ENCODE measurements at places on chromosomes 6 and 20. TPM values are rescaled to one million over a fixed set of nuclear protein-coding genes. Genes with fewer than 3 reads are reported as not detected.

GRCh38 chr6:16471222-16471909, 233.0 kb downstream of the GMPR start:
- DNase-seq, result no peak

- DNase-seq, result no peak
These were observed 12.1 kb downstream of the CEP85L start for GRCh38 chr6:118639054-118639964.

DNA sequence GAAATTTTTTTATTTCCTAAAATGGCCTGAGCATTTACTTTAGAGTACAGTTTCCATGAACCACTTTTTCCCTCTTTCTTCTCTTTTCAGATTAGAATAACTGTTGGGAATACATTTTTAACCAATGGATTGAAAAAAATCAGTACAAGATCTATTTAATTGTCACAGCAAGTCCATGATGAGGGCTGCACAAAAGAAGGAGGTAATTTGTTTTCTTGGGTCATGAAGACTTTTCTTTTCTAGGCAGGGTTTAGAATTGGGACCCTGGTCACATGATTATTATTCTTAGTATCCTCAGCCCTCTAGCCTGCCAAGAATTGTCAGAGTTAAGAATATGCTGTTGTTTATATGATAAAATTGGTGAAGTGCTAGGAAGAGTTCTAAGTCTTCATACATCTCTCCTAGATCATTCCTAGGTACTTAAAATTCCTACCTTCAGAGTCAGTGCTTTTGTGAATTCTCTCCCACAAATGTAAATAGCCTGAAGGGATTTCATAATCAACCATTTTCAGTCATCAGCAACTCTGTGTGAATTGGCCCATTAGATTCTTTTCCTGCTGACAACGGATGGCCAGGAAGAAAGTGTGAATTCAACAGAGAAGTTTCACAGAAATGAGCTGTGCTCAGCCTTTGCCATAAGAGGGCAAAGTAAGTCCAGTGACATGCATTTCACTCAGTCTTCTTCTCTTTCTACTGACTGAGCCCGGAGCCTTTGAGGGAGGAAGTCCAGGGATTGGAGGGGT, 32.4 kb upstream of the TPBG start:
- DNase-seq, result no peak

DNA sequence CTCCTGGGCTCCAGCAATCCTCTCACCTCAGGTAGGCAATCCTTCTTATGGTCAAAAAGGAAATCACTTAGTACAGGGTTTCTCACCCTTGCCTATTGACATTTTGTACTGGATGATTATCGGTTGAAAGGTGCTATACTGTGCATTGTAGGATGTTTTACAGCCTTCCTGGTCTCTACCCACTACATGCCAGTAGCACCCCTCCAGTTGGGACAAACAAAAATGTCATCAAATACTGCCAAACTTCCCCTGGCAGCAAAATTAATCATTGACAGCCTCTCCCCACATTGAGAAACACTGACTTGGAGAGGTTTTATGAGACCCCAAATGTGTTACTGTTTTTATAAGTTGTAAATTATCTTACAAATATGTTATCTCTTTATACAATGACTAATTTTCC, 368.1 kb downstream of the PKHD1 start:
- no peak for DNase-seq

DNA sequence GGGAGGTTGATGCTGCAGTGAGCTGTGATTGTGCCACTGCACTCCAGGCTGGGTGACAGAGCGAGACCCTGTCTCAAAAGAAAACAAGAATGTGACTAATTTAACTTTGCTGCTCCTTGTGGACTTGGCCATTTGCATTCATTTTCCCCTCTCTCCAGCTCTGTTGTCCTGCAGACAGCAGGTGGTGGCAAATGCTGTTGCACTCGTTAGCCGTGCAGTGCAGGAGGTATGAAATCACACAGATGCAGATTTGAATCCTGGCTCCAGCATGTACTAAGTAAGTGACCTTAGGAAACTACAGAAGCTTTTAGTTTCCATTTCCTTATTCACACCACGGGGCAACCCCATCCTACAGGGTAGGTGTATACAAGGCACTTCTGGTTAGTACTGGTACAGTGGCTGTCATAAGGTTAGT, 9.6 kb upstream of the BEND3 start:
- no peak for DNase-seq

GRCh38 chr20:53202777-53203176, 230.6 kb downstream of the TSHZ2 start:
- no peak for DNase-seq

DNA sequence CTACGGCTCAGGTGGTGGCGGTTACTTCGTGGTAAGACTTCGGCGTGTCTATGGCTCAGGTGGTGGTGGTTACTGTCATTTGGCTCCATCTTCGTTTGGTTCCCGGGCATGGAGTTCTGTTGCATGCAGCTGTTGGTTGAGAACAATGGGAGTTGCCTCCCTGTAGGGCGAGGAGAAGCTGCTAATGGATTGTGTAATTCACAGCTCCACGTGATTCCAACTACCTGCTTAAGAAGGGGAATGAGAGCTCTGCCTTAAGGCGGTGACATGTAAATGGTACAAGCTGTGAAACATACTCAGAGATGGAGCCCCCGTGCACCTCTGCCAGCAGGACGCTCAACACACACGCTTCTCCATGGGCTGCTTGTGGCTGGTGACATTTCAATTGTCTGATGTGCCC, 12.4 kb upstream of the DACT2 start:
- DNase-seq, result no peak

DNA sequence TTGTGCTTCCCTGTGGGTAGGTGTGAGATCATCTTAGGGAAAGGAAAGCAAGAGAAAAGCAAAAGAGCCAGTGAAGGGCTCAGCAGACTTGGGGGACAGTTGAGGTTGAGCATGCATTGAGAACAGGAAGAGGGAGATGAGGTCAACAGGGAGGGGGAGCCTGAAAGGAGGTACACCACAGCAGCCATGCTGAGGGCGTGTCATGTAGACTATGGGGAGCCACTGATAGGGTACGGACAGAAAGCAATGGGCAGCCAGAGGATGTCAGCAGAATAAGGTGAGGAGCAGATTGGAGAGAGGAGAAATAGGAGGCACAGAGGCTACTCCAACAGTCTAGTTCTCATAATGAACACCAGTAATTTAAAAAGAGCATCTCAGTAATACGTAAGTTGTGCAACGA, 351.1 kb upstream of the HTR1E start:
- DNase-seq, result no peak

DNA sequence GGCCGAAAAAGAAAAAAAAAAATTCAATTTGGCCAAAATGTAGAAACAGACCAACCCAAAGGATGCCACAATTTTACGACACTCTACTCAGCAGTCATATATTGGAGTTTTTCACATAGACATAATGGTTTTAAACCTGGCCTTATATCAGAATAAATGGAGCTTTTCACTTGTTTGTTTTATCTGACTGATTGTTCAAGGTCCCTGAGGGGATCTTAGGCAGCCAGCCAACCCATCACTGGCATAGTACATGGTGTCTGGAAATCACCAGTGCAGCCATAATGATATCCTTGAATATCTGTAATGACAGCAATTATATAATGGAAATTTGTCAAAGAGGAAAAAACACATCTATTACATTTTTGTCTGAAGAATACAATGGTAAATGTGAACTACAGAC, 96.9 kb downstream of the PRSS35 start:
- no peak for DNase-seq

DNA sequence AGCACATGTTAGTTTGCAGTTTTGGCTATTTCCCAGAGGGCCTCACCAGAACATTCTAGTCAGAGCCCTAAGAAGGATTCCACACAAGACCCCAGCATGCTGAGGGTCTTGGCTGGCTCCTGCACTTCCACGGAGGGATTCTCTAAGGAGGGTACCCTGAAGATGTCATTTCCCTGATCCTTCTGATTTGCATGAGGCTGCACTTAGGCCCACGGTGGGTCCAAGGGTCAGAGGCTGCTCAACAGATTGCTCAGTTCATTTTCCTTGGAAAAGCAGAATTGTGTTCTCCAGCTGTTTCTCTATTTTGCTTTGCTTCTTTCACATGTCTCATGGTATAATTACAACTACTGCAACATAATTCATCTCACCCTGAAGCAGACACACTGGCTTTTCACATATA, 22.2 kb downstream of the PREP start:
- no peak for DNase-seq

DNA sequence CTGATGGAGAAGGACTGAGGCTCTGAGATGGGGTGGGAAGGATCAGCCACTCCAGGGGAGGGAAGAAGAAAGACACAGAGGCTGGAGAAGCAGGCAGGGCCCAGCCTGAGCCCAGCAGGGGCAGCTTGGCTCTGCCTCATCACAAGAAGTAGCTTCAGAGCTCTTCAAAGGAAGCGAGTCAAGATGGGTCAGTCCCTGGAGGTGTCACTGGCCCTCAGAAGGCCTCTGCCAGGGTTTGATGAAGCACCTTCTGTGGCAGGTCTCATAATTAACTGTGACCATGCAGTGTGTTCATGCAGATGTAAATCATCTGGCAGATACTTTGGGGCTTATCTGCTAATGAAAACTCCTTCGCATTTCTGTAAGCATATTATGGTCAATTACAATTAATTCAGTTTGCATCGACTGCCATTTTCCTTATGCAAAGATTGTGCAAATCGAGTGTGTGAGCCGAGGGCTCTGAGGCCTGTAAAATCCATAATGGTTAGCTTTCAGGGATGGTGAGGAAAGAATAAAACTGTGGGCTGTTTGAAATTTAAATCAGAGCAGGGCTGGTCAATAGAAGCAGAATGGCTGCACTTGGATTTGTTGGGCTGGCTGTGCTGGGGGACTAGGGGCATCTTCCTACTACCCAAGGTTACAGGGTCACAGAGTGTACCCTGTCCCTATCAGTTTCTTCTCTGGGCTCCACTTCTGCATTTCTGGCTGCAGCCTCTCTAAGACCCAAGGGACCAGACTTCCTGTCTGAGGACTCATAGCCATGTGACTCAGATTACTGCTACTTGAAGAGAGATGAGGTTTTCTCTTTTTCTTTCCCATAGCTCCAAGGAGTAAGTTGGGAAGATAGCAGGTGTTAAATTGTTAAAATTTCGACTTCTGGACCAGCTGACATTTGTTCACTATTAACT, 376.6 kb downstream of the DHX35 start:
- no peak for DNase-seq

GRCh38 chr6:35960187-35960586, 39.3 kb upstream of the SRPK1 start:
- no peak for DNase-seq

GRCh38 chr20:38357653-38358207, 11.4 kb downstream of the LBP start:
- DNase-seq, result no peak

DNA sequence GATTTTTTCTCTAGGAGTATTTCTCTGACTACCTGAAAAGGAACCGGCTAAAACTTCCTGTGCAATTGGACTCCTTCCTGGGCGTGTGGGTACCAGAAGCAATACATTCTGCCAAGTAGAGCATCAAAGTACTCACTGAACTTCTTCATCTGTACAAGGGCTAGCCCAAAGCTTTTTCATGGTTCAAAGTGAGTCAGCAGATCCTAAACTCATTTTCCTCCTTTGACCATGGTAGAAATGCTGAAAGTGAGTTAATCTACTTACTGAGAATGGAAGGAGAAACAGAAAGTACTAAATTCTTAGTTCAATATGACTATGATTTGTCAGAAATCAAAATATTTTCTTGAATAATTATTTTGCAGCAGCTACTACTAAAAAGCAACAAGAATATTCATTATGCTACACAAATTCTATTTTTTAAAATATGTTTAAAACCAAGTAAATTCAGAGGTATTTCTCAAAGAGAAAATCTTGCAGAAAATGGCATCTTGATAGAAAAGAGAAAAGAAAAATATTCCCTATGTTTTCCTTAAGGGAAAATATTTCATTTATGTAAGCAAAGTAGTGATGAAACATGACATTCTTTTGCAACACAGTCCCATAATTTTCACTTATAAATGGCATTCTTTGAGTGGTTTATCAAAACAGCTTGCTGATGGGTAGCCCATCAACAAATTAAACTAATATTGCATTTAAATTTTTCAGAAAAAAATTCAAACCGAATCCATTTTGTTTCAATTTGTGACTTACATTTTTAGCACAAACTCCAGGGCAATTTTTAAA, 3.7 kb upstream of the BEND6 start:
- DNase-seq, result no peak

Gene APOM
- total RNA-seq, result 97.1 TPM

Gene GATA5
- total RNA-seq, result 0.48 TPM

Gene ANGPT4
- 0.05 TPM for total RNA-seq

Gene BPIFA1
- total RNA-seq, result not detected

Gene HUS1B
- total RNA-seq, result 0.23 TPM

Gene CD24
- 12.0 TPM for total RNA-seq

Gene SH3BGRL2
- 30.3 TPM for total RNA-seq

Gene CRISP2
- total RNA-seq, result not detected

Gene BTNL2
- not detected for total RNA-seq

Gene SSTR4
- not detected for total RNA-seq
